HCT116 (cell line): ENCODE measurements at places on chromosomes 2 and 18.
A peak's percentile ranks its signal among the peaks of the same experiment; 100 is the strongest.

GRCh38 chr18:58405107-58405898 is 223.6 kb downstream of the ALPK2 start:
- DNase-seq = no peak

DNA sequence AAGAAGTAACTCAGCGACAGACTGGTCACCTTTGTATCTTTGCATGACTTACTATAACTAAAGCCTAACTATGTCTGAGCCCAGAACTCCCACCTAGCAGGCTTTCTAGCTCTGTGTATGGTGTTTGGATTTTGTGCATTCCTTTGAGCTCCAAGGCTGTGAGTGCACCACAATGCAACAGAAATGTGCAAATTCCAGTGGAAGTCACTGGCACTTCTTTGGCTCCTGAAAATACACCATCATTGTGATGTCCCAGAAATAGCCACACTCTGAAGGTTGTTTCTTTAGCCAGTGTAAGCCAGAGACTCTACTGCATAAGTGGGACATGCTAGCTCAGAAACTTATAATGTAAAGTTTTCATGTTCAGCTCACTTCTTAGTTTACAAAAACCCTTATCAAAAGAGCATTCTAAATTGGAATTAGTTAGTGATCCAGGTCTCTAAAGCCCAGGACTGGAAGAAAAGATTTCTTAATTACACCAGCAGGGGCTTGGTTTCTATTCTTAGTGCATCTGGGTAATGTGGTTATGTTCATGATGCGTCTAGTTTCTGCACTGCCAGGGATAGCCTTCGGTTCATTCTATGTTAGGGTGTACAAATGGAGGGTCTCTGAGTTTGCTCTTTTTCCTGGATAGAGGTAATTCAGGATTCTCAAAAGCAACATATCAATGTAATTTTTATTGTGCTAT is 1239.5 kb upstream of the ZEB2 start:
- no peak for DNase-seq

DNA sequence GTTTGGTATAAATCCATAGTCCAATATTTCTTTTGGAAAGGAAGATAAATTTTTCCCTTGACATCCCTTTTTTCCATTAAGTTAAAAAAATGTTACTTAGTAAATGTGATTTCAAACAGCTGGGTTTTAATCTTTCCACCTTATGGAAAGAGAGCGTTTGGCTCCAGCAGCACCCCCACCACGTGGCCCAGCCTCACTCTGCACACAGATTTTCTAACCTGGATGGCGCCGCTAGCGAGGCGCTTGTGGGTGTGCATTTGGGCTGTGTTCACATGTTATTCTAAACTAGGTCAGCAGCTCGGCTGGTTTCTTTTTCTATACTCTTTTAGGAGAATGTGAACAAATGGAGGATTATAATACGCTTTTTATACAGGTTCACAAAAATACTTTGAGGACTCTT is 218.0 kb downstream of the LDLRAD4 start:
- DNase-seq = no peak

DNA sequence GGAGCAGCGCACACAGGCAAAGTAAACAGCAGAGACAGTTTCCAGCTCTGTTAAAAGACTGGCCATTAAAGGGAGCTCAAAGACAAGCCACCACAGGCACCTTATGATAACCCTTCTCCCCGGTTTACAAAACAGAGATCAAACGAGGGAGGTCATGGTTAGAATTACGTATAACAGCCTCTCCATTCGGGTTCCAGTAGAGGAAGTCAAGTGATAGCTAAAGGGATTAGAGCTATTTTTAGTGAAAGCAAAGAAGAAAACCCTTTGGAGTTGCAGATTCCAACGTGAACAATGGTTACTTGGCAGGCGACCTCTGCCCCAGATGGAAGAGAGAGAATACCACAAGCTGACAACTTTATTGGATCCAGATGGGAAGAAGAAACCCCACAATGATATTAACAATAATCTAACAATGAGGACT is 31.2 kb upstream of the EDAR start:
- no peak for DNase-seq

DNA sequence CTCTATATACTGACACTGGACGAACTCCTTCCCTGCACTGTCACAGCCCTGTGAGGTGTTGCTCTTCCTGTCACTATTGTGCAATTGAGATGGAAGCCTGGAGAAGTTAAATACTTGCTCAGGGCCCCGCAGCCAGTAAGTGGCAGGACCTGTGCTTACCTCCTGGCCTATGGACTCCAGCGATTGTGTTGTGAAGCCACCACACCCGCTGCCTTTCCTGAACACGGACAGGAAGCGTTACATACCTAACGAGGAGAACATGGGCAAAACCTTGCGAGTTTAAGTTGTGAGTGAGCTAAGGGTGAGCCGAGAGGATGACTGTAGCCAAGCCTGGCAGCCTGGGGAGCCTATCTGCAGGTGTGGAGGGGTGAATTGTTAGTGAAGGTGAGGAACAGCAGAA is 26.1 kb downstream of the RAB31 start:
- DNase-seq = no peak

- no peak for DNase-seq
Observed at GRCh38 chr2:101149241-101150192, 1.7 kb downstream of the TBC1D8 start.

DNA sequence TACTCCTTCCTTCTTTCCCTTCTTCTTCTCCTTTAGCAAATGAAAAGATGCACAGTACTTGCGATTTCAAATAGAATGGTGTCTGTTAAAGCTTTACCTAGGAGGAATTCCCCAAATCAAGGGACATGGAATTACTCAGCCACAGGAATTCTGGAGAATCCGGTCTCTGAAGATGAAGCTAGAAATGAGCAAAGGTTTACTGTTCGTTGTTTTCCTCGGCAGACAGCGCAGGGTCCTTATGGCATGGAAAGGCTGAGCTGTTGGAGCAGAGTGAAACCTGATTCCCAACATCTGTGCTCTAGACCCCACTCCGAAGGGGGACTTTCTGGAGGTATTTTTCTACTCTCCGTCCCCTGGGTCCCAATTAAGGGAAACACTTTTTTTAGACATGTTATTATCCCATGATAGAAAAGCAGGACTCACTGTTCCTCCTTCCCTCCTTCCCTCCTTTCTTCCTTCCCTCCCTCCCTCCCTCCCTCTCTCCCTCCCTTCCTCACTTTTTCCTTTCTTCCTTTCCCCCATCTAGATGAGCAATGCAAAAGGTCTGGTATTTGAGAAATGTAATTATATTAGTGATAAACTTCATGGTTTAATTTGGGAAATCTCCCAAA is 47.1 kb downstream of the CDCA7 start:
- no peak for DNase-seq

- DNase-seq = no peak
Observed at GRCh38 chr2:86142436-86143257, 36.6 kb downstream of the PTCD3 start.

GRCh38 chr2:204015118-204015843 is 78.7 kb downstream of the ICOS start:
- no peak for DNase-seq

DNA sequence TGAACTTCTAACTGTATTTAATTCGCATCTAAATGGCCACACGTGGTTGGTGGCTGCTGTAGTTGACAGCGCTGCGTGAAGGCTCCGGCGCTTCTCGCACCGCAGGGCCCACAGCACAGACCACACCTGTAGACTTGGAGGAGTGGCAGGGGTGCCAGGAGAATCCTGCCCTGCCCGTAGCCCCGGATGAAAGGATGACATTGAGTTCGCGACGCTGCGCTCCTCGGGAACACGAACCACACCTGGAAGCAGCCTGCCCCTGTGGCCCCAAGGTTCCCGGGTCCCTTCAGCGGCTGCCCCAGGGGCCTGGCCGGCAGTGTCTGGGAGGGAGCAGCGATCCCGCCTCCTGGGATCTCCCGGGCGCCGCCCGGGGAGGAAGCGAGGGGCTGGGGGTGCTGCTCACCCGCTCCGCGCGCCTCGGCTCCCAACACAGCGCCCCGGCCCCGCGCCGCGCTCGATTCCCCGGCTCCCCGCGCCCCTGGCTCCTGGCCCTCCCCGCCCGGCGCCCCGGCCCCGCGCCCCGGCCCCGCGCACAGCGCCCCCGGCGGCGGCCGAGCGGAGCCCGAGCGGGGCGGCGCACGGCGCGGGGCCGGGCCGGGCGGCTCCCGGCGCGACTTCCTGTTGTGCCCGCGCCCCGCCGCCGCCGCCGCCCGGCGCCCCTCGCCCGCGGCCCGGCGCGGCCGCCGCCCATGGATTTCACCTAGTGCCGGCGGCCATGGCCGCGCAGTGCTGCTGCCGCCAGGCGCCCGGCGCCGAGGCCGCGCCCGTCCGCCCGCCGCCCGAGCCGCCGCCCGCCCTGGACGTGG is at the start of gene RNPEPL1:
RNPEPL1 (plus strand) TSS at position 613 of the 806 bp plus-strand sequence; CDS start at position 716, 103 bp downstream.
- no peak for DNase-seq

GRCh38 chr2:143548032-143548431 is 418.8 kb downstream of the ARHGAP15 start:
- DNase-seq = no peak

DNA sequence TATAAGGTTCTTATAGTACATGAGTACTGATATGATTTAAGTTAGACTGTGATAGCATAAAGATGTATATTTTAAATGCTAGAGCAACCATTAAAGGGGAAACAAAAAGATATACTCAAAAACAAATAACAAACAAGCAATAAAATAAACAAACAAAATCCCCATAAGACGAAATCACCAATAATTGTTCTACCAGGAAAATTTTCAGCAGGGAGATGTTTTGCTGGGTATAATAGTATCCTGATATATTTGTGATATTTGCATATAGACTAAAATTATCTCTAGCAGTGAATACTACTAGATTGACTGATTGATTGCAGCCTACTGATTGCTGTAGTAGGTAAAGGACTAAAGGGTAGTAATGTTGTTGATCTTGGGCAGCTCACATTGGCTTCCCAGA is 177.4 kb downstream of the TMEM182 start:
- no peak for DNase-seq

DNA sequence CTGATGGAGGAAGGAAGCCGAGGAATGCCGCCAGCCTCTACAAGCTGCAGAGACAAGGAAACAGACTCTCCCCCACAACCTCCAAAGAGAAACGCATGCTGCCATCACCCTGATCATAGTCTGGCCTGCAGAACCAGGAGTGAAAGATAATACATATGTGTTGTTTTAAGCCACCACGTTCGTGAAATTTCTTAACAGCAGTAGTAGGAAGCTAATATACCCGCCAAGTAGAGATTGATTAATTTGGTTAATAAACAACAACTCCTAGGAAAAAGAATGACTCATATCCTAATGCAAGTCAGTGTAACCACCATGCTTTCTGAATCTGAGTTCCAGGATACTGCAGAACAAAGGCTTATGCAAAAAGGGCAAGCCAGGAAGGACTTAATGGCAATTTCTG is 36.6 kb downstream of the LONRF2 start:
- peak; percentile 31 for DNase-seq

GRCh38 chr2:127000937-127001336 is 102.2 kb downstream of the TEX51 start:
- DNase-seq = no peak

DNA sequence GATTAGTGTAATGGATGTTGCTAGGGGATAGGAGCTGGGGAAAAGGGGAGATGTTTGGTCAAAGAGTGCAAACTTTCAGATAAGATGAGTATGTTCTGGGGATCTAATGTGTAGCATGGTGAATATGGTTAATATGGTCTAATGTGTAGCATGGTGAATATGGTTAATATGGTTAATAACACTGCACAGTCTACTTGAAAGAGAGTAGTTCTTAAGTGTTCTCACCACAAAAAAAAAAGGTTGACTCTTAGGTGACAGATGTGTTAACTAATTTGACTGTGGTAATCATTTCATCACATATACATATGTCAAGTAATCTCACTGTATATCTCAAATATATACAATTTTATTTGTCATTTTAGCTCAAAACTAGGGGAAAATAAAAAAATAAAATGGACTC is 121.3 kb upstream of the CD226 start:
- DNase-seq = no peak

- DNase-seq = no peak
Observed at GRCh38 chr2:152594792-152595191, 122.5 kb downstream of the PRPF40A start.

- DNase-seq = no peak
Observed at GRCh38 chr2:199278099-199278498, 179.6 kb downstream of the SATB2 start.

DNA sequence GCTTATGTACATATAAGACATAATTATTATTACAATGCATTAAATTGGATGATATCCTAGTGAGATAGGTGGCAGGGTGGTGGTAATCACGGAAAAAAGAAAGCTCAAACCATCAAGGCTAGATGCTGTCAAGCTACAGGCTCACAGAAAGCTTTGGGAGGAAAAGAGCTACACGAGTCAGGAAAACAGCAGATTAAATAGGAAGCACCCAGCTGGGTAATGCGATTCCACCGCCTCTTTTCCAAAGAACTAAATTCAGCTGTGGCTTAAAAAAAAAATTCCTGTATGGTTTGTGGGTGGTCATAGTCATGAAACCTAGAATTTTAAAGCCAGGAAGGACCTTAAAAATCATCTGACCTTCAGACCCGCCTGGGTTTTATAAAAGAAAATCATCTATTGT is 23.7 kb upstream of the PTPN4 start:
- DNase-seq = no peak

GRCh38 chr18:10139783-10140410 is 226.1 kb downstream of the VAPA start:
- no peak for DNase-seq

DNA sequence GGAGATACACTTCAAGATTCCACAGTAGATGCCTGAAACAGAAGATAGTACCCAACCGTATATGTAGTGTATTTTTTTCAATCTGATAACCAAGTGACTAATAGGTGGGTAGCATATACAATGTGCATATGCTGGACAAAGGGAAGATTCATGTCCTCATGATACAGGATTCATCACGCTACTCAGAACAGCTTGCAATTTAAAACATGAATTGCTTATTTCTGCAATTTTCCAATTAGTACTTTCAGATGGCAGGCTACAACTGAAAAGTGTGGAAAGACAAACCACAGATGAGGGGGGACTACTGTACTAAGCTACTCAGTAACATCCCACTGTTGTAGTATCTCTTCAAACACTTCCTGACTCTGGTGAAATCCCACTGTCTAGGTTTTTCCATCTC is 3.7 kb downstream of the IER3IP1 start:
- no peak for DNase-seq

GRCh38 chr2:7984693-7985353 is 697.0 kb upstream of the ID2 start:
- DNase-seq = no peak

GRCh38 chr2:129080715-129081476 is 762.2 kb upstream of the HS6ST1 start:
- no peak for DNase-seq

DNA sequence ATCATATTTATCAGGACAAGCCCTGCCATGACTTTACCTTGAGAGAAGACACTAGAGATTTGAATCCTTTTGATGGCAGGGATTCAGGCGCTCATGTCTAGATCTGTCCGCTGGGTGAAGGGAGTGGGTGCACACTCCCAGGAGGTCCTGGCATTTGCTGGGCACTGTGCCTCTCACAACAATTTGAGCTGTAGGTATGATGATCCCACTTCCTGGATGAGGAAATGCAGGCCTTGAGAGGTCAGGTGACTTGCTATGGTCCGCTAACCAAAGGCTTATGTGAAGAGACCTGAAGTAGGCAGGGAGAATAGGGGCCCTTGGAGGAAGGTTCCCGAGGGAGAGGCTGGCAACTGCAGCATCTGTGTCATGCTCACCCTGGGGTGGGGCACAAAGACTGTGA is 206.1 kb downstream of the HAUS1 start:
- no peak for DNase-seq
